SJCRH30 (cell line): ENCODE measurements at places on chromosomes 11 and 22. TPM values are rescaled to one million over a fixed set of nuclear protein-coding genes. Genes with fewer than 3 reads are reported as not detected.
A peak's percentile ranks its signal among the peaks of the same experiment; 100 is the strongest.

GALNT18 gene
- total RNA-seq = 15.1 and 16.4 TPM in 2 replicates

C11orf91 gene
- 0.15 TPM in 1 of 2 replicates, not detected in the other for total RNA-seq

PAAF1 gene
- 10.5 and 12.2 TPM in 2 replicates for total RNA-seq

RIMBP3C gene
- total RNA-seq = 0.28 and 0.49 TPM in 2 replicates

CNIH2 gene
- total RNA-seq = 4.5 and 5.8 TPM in 2 replicates

DTX4 gene
- 26.3 and 26.7 TPM in 2 replicates for total RNA-seq

NAGA gene
- 13.0 and 14.4 TPM in 2 replicates for total RNA-seq

PNPLA3 gene
- 1.3 and 1.9 TPM in 2 replicates for total RNA-seq

PATE1 gene
- not detected in 2 replicates for total RNA-seq

HDAC10 gene
- total RNA-seq = 11.2 and 21.4 TPM in 2 replicates

DNA sequence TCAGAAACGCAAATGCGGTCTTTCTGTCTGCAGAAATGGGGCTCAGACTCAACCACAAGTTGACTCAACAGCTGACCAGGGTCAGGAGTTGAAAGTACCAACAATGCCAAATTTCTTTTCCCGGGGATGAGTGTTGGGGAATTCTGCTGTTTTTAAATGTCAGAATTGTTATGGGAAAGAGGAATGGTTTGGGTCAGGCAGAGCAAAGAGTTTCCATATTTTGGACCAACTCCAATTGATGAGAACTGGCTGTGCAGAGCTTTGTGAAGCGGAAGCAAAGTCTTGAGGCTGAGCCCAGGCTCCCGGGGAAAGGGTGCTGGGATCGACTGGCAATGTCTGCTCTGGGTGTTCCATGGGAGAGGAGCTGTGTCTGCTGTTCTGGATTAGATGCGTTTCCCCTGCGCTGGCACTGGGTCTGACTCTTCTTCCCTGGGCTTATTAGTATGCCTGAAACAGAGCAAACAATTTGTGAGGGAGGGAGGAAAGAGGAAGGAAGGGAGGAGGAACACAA lies 36.2 kb downstream of the TXN2 start:
- DNase-seq = peak; percentile 93
- H3K27me3 ChIP-seq = no peaks in the 10 kb centered on the region

GRCh38 chr11:115141231-115142114 lies 362.7 kb downstream of the CADM1 start:
- H3K4me1 ChIP-seq = no peaks in the 10 kb centered on the region
- DNase-seq = no peak
- H3K27me3 ChIP-seq = no peaks in the 10 kb centered on the region
- H3K4me3 ChIP-seq = no peak overlapping the region
- H3K27ac ChIP-seq = no peak overlapping the region
- H3K36me3 ChIP-seq = no peaks in the 10 kb centered on the region

DNA sequence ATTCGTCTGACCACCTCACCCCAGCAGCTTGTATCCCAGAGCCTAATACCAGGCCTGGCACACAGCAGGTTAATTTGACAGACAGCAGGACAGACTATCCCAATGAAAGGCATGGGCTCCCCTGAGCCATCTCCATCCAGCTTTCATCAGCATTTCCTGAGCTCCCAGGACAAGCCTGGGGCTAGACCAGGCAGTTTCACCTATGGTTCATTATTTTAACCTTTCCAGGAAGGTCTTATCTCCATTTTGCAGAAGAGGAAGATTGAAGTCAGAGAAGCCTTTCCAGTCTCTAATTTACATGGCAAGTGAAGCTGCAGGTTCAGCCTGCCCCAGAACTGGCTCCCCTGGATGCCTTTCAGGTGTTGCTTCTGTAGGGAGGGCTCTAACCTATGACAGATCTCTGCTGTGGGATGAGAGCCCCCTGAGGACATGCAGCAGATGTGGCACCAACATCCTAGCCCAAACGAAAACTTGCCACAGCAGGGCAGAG lies 17.0 kb downstream of the ARRB1 start:
- peaks cover 48% of the 10 kb centered on the region for H3K36me3 ChIP-seq
- no peaks in the 10 kb centered on the region for H3K27me3 ChIP-seq
- no peak overlapping the region for H3K4me3 ChIP-seq

GRCh38 chr11:91394727-91395414 lies 829.7 kb upstream of the FAT3 start:
- no peak overlapping the region for H3K27ac ChIP-seq
- no peaks in the 10 kb centered on the region for H3K4me1 ChIP-seq
- H3K4me3 ChIP-seq = no peak overlapping the region
- DNase-seq = no peak
- no peaks in the 10 kb centered on the region for H3K36me3 ChIP-seq

GRCh38 chr11:57391539-57391938 lies 1.1 kb upstream of the PRG2 start:
- DNase-seq = no peak
- H3K4me3 ChIP-seq = no peak overlapping the region
- H3K27me3 ChIP-seq = peaks cover 18% of the 10 kb centered on the region
- no peak overlapping the region for H3K27ac ChIP-seq
- no peaks in the 10 kb centered on the region for H3K4me1 ChIP-seq

DNA sequence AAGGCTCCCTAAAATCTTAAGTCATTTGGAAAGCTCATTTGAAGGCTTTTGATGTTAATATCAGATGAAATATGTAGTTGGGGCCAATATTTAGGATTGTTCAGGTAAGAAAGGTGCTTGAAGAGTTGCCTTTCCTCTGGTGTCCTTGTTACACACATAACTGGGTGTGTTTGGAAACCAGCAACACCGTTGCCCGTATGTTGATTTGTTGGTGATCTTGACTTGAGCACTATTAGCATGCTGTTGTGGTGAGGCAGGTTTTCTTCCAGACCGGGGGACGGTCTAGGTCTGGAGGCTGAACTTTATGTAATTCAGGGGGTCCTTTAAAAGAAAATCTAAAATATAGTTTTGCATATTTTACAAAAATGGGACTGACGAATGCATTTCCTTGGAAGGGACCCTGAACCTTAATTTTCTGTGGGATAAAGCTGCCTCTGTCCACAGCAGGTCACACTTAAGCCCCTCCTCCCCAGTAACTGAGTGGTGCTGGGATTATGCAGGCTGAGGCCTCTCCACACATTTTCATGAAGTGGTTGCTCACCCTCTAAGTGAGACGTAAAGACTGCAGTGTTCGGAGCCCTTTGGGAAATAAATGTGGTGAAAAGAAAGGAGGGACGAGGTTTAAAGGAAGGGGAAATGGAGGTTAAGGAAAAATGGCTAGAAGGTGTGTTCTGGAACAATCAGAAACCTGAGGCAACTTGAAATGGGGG lies 1.8 kb downstream of the YWHAH start:
- H3K4me3 ChIP-seq = peak overlapping the region; percentile 95
- H3K36me3 ChIP-seq = peaks cover 16% of the 10 kb centered on the region; the same call in 1 of the 2 replicates
- no peaks in the 10 kb centered on the region for H3K27me3 ChIP-seq

DNA sequence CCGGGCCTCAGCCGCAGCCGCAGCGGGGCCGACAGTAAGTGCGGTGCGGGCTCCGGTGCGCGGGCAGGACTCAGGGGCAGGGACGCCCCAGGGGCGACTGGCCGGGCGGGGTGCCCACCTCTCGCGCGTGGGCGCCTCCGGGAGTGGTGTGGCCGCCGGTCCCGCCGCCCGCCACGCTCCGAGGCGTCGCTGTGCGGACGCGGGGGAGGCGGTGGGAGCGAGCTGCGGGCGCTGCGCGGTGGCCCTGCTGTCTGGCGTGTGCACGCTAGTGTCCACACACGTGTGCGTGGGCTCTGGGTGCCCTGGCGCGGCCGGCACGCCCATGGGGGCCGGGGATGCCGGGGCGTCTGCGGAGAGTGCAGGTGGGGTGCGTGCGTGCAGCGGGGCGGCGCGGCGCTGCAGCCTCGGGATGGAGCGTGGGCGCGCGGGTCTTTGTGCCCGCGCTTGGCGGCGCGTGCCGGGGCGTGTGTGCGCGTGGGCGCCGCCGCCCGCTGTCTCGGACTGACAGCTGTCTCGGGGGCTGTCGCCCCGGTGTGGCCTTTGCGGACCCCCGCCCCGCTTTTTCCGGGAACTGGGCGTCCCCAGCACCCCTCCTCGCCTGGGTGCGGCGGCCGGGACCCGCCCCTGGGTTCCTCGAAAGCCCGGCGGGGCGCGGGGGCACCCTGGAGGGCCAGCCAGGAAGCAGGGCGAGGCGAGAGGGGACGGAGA lies 804 bp downstream of the KCNK4 start:
- no peaks in the 10 kb centered on the region for H3K36me3 ChIP-seq
- H3K27me3 ChIP-seq = peaks cover 4% of the 10 kb centered on the region; the same call in 1 of the 2 replicates
- H3K27ac ChIP-seq = no peak overlapping the region

- peak overlapping the region; percentile 68 for H3K27ac ChIP-seq
- H3K27me3 ChIP-seq = no peaks in the 10 kb centered on the region
- peaks cover 28% of the 10 kb centered on the region for H3K4me1 ChIP-seq
Observed at GRCh38 chr11:113106507-113106906, 145.3 kb downstream of the NCAM1 start.

DNA sequence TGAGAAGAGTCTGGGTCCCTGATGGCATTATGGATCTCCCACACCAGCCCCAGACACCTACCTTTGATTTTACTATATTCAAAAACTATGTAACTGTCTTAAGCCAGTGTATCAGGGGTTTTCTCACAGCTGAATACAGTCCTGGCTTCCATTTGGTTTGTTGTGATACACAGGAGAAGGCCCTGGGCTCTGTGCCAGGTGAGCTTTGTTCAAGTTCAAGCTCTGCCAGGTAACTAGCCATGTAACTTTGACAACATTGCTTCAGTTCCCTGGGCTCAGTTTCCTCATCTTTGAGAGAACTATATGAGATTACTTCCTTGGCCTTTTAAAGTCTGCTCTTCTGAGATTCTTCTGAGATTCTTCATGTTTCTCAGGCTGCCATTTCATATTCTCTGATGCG lies 327.5 kb upstream of the TENM4 start:
- no peaks in the 10 kb centered on the region for H3K4me1 ChIP-seq
- no peaks in the 10 kb centered on the region for H3K36me3 ChIP-seq
- H3K4me3 ChIP-seq = no peak overlapping the region
- no peaks in the 10 kb centered on the region for H3K27me3 ChIP-seq
- no peak overlapping the region for H3K27ac ChIP-seq

DNA sequence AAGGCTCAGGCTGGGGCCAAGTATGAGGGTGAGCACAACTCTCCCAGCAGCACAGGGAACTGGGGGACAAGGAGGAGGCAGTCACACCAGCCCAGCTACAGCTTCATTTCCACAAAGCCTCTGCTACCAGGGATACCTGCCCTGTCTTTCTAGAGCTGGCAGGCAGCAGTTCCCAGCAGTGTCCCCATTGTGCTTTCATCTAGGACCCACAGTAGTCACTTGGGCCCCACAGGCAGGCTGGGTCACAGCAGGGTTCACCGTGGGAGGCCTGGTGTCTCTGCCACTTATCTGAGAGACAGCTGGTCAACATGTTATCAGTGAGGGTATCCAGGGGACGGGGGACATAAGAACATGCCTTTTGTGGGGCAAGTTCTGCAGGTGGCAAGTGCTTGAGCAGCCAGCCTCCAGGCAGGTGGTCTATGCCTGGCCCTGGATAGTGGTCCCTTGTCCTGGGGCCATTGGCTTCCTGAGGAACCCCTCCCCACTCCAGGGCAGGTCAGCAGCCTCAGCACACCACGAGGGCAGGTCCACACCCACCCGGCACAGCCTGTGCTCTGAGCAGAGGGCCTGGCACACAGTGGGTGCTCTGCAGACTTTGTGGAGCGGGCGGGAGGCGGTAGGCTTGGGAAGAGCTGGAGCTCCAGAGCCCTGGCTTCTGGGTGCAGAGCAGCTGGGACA lies 29.9 kb downstream of the GNAZ start:
- no peak overlapping the region for H3K4me3 ChIP-seq
- peaks cover 25% of the 10 kb centered on the region for H3K4me1 ChIP-seq
- no peaks in the 10 kb centered on the region; the same call in 1 of the 2 replicates for H3K36me3 ChIP-seq
- H3K27me3 ChIP-seq = no peaks in the 10 kb centered on the region
- no peak overlapping the region for H3K27ac ChIP-seq

DNA sequence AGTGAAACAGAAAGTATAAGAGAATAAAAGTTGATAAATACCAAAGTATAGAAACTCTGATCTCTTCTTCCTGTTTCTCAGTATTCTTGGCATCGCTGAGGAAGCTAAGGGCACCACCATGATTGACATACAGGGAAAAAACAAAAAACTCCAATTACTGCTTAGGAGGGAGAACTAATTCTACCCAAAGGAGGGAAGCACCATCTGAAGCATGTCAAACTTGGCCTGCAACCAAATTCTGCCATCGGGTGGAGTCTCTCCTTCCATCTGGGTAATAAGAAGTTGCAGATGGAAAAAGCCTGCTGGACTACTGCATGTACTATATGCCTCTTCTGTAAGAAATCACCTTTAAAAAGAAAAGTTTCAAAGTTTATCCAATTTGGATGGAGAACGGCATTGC lies 30.5 kb upstream of the PPP2R1B start:
- H3K36me3 ChIP-seq = no peaks in the 10 kb centered on the region
- no peaks in the 10 kb centered on the region for H3K4me1 ChIP-seq
- DNase-seq = no peak
- no peak overlapping the region for H3K27ac ChIP-seq
- H3K27me3 ChIP-seq = no peaks in the 10 kb centered on the region
- no peak overlapping the region for H3K4me3 ChIP-seq

- no peaks in the 10 kb centered on the region for H3K36me3 ChIP-seq
- peaks cover 7% of the 10 kb centered on the region; the same call in 1 of the 2 replicates for H3K4me1 ChIP-seq
- H3K27me3 ChIP-seq = no peaks in the 10 kb centered on the region
- no peak for DNase-seq
- no peak within 1 kb of the TSS for H3K27ac ChIP-seq
Observed at GRCh38 chr22:37823134-37823985, at the start of gene GALR3. Gene GALR3, plus strand, starts transcription at chr22:37823382. Its CDS starts 25 bp downstream, at chr22:37823407.

- no peaks in the 10 kb centered on the region for H3K4me1 ChIP-seq
- no peak overlapping the region for H3K27ac ChIP-seq
- peaks cover 47% of the 10 kb centered on the region for H3K27me3 ChIP-seq
- no peaks in the 10 kb centered on the region for H3K36me3 ChIP-seq
- no peak overlapping the region for H3K4me3 ChIP-seq
Observed at GRCh38 chr22:49464037-49464436, 363.6 kb downstream of the BRD1 start.

DNA sequence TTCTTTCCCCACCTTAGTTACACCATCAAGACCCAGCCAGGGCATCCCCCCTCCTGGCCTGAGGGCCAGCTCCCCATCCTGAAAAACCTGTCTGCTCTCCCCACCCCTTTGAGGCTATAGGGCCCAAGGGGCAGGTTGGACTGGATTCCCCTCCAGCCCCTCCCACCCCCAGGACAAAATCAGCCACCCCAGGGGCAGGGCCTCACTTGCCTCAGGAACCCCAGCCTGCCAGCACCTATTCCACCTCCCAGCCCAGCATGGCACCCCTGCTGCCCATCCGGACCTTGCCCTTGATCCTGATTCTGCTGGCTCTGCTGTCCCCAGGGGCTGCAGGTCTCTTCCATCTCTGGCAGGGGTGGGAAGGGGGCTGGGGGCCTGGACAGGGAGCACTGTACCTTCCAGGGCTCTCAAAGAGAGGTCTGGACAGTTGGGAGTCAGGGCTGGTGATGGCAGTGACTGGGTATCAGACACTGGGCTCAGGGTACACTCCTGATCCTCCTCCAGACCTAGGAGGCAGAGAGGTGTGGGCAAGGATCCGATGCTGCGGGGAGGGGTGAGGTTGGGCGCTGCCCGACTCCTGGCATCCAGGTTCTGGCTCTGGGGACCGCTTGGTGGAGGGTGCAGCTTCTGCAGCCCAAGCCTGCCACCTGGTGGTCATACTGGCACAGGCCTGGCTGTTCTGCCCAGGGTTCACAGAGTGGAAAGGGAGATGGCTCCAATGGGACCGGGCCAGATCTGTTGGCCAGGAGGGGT lies at the start of gene UPK2:
TSS of gene UPK2 (plus strand) at position 205 of the 753 bp plus-strand sequence. CDS start at position 258, 53 bp downstream.
- H3K4me3 ChIP-seq = no peak within 1 kb of the TSS
- no peaks in the 10 kb centered on the region for H3K36me3 ChIP-seq
- H3K4me1 ChIP-seq = 0 out of 2 replicates have a peak, but pooled peaks cover 3% of the 10 kb centered on the region

GRCh38 chr11:109037856-109038780 lies 373.2 kb downstream of the DDX10 start:
- no peaks in the 10 kb centered on the region for H3K36me3 ChIP-seq
- no peak for DNase-seq
- H3K27ac ChIP-seq = no peak overlapping the region
- no peaks in the 10 kb centered on the region for H3K27me3 ChIP-seq

- no peak overlapping the region for H3K4me3 ChIP-seq
- DNase-seq = no peak
- H3K4me1 ChIP-seq = peaks cover 13% of the 10 kb centered on the region
- no peaks in the 10 kb centered on the region for H3K36me3 ChIP-seq
- H3K27ac ChIP-seq = no peak overlapping the region
Observed at GRCh38 chr22:17787716-17788330, 13.6 kb upstream of the BID start.
